ENCODE measurements at places on chromosomes 2 and 18. TPM values are rescaled to one million over a fixed set of nuclear protein-coding genes. Genes with fewer than 3 reads are reported as not detected.
A peak's percentile ranks its signal among the peaks of the same experiment; 100 is the strongest.

DNA sequence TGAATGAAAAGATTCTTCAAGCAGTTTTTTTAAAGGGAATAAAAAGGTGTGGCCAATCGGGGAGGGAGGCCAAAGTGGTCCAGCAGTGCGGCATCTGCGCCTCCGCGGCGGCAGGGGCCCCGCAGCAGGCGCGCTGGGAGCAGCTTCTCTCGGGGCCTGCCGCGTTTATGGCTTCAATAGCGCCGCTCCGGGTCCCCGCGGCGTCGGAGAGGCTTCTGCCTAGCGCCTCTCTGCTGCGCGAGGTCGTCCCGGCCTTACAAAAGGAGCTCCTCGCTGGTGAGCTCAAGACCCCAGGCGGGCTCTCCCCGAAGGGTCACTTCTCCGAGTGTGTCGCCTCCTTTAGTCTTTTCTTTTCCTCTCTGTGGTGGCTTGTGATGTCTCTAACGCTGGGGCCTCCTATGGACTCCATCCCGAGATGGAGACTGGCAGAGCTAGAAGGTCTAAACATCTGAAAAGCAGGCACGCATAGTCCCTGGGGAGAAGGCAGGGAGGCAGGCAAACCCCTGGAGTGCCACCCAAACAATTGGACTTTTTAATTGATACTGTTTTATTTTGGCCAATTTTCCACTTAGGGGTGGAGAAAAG is 67.1 kb downstream of the SUMO1 start:
- no peaks in the 10 kb centered on the region for H3K36me3 ChIP-seq
- H3K27ac ChIP-seq: no peak overlapping the region
- H3K4me3 ChIP-seq: peak overlapping the region; percentile 6
- no peak for DNase-seq
- H3K4me1 ChIP-seq: peaks cover 11% of the 10 kb centered on the region
- H3K27me3 ChIP-seq: no peaks in the 10 kb centered on the region

DNA sequence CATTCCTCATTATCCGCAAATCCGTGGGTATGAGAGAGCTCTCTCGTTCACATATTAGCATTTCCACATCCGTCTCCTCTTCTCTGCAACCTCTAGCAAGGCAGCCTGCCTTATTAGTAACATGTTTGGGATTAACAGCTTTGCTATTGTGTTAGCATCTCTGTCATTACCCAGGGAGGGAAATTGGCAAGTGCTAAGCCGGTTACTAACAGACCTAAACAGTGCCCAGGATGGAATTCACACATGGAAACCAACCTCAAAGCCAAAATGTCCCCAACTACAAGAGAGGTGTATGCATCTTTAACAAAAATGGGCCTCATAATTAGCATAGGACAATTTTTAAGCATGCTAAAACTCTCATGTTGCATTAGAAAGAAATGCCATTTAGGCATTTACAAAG is 309.0 kb upstream of the MEIS1 start:
- H3K27me3 ChIP-seq: peaks cover under 1% of the 10 kb centered on the region
- no peak overlapping the region for H3K27ac ChIP-seq
- no peaks in the 10 kb centered on the region for H3K4me1 ChIP-seq

DSEL gene
- total RNA-seq: 79.8 TPM

- H3K4me1 ChIP-seq: peaks cover 52% of the 10 kb centered on the region
- H3K27me3 ChIP-seq: peaks cover 2% of the 10 kb centered on the region
- no peak overlapping the region for H3K27ac ChIP-seq
- no peak overlapping the region for H3K4me3 ChIP-seq
Observed at GRCh38 chr2:190763901-190764514, 115.1 kb downstream of the NAB1 start.

GRCh38 chr18:10387399-10387798 is 67.0 kb upstream of the APCDD1 start:
- H3K36me3 ChIP-seq: no peaks in the 10 kb centered on the region
- H3K27ac ChIP-seq: no peak overlapping the region
- no peak overlapping the region for H3K4me3 ChIP-seq
- no peak for DNase-seq
- peaks cover 22% of the 10 kb centered on the region for H3K4me1 ChIP-seq

GRCh38 chr2:227785293-227785692 is 28.3 kb upstream of the CCL20 start:
- no peak overlapping the region for H3K27ac ChIP-seq
- peaks cover 7% of the 10 kb centered on the region for H3K4me1 ChIP-seq
- H3K4me3 ChIP-seq: no peak overlapping the region

HPCAL1 gene
- total RNA-seq: 61.5 TPM

STARD6 gene
- 0.37 TPM for total RNA-seq

POTEC gene
- total RNA-seq: not detected

RAB6C gene
- total RNA-seq: not detected

DSG1 gene
- total RNA-seq: not detected

RTP5 gene
- total RNA-seq: not detected

- peak overlapping the region; percentile 76 for H3K27ac ChIP-seq
- H3K4me3 ChIP-seq: no peak overlapping the region
- H3K4me1 ChIP-seq: peaks cover 89% of the 10 kb centered on the region
- H3K36me3 ChIP-seq: peaks cover 5% of the 10 kb centered on the region
Observed at GRCh38 chr2:9230051-9230802, 23.6 kb downstream of the ASAP2 start.

GRCh38 chr2:55001716-55002115 is 48.5 kb downstream of the RTN4 start:
- DNase-seq: no peak
- peaks cover 100% of the 10 kb centered on the region for H3K4me1 ChIP-seq
- H3K27me3 ChIP-seq: no peaks in the 10 kb centered on the region
- peaks cover 19% of the 10 kb centered on the region for H3K36me3 ChIP-seq
- peak overlapping the region; percentile 72 for H3K27ac ChIP-seq

DNA sequence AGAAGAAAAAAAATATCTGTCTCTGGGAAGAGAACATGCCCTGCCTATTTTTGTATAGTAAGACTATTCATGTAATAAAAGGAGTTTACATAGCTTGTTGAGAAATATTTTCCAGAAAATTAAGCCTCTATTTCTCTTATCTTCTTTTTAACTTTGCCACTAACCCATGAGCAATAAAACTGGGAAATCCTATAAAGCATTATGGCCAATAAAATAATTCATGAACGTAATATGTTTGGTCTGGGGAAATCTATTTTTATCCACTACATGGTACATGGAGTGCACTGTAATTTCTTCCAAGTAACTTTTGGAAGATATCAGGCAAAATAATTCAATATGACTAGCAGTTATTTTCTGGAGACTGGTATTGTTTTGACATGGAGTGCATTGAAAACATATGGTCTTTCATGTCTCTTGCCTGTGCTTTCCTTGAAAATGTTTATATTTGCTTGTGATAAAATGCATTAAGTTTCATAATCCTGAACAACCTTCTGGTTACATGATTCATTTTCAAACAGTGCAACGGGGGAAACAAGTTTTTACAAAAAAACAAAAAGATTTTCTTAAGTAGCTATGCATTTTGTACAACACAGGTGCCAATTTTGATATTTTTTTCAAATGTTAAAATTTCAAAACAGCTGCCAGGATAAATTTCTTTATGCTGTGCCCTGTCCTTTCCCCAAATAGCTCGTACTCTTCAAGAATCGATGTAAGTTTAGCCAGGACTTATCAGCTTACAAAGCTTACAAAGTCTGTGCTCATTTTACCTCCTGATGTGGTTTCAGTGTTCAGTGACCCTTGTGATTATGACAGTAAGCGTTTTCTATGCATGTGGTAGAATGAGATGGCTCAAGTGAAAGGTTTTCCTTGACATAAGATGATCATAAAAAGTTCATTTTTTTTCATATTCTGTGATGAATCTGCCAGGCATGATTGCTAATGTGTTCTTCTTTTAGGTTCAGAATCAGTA is 194.5 kb downstream of the UBE2E3 start:
- H3K27me3 ChIP-seq: no peaks in the 10 kb centered on the region
- no peaks in the 10 kb centered on the region for H3K36me3 ChIP-seq
- no peak overlapping the region for H3K4me3 ChIP-seq
- H3K4me1 ChIP-seq: peaks cover 24% of the 10 kb centered on the region
- no peak overlapping the region for H3K27ac ChIP-seq

DNA sequence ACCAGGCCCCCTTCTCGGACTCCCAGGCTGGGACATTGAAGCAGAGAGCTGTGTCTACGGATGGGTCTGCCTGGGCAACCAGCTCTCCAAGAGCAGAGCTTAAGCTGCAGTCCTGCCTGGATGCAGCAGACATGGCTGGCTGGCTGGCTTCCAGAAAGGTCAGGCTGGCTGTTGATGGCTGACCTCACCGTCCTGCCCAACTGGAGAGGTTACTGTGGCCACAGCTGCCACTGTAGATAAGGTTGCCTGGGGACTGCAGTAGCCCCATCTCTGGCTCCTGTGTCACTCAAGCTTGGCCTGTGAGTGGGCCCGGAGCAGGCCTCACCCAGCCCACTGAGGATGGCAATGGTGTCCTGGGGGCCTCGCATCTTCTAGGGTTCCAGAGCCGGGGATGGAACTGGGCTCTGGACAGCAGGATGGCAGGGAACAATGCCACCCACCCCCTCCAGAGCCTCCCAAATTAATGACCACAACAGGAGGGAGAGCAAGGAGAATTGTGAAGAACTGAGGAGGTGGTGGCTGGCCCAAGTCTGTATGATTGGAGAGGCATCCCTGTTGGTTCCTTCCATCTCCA is 37.0 kb upstream of the FOSL2 start:
- H3K4me1 ChIP-seq: peaks cover 35% of the 10 kb centered on the region
- H3K36me3 ChIP-seq: no peaks in the 10 kb centered on the region
- H3K27me3 ChIP-seq: peaks cover 2% of the 10 kb centered on the region
- H3K4me3 ChIP-seq: no peak overlapping the region
- no peak for DNase-seq
- H3K27ac ChIP-seq: peak overlapping the region; percentile 79

DNA sequence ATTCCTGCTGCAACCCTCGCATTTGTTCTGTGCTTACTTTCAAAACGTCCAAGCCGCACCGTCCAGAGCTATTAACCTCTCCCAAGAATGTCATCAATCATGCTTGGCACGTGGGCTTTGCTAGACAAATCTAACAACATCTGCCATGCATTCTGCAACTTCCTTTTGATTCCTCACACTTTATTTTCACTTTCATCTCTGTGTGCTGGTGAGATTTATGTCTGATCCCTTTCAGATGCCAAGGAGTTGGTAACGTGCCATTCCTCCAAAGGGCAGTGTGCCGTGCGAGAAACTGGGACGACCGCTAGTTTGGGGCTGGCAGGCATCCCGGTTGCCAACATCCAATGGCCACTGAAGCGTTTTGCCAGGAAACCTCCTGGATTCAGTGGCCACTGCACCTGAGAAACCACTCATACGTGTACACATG is 230.0 kb upstream of the PARD3B start:
- peaks cover 7% of the 10 kb centered on the region for H3K4me1 ChIP-seq
- peak overlapping the region; percentile 14 for H3K4me3 ChIP-seq
- H3K27ac ChIP-seq: no peak overlapping the region
- peaks cover 16% of the 10 kb centered on the region for H3K27me3 ChIP-seq
- no peak for DNase-seq

DNA sequence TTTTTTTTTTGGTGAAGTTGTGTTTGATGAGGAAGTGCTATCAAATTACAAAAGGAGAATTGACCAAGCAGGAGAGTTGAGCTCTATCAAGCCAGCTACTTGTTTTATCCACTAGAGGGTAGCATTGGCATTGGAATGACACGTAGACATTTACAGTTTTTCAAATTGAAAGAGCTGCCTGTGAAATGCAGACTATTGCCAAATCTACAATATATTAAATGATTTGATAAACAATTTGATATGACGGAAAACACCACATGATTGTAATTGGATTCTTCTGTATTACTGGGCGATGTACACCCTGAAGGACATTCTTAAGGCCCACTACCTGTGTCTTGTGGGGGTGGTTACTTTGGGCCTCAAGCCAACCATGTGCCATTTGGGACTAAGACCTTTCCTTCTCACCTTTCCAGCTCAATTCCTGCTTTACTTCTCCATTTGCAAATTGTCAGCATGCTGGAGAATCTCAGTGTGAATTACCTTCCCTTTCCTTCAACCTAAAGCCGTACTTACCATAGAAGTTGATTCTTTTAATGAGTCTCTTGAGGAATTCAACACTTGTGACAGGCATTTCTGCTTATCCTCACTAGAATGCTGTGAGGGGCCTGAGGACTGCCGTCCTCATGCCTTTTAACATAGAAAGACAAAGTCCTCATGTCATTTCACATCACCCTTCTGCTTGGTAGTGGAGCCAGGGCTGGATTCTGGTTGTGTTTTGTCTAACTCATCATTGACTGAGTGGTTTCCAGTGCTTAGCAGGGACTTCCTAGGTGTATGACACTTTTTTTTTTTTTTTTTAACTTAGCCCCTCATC is 134.8 kb upstream of the THUMPD2 start:
- peak overlapping the region; percentile 61 for H3K27ac ChIP-seq
- H3K36me3 ChIP-seq: peaks cover 13% of the 10 kb centered on the region
- peaks cover 50% of the 10 kb centered on the region for H3K4me1 ChIP-seq
- DNase-seq: peak; percentile 75
- no peaks in the 10 kb centered on the region for H3K27me3 ChIP-seq

- peaks cover 4% of the 10 kb centered on the region for H3K36me3 ChIP-seq
- H3K27me3 ChIP-seq: no peaks in the 10 kb centered on the region
- H3K4me1 ChIP-seq: no peaks in the 10 kb centered on the region
- H3K27ac ChIP-seq: no peak overlapping the region
- DNase-seq: no peak
Observed at GRCh38 chr18:33831424-33831823, 253.4 kb downstream of the ASXL3 start.

DNA sequence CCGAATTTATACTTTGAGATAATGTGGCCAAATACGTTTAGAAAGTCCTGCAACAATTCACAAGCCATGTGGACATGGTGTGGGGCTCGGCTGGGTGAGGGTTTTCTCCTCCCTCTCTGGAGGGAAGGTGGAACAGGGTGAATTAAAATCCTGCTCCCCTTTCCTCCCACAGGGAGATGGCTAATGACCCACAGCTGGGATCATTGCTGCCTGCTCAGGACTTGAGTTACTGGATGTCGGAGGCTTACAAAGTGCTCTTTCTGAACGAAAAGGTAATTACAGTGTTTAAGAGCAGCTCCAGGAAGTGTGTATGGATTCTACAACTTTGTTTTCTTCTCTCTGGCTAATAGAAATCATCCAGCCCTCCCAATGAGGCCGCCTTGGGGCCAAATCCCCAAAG is 97.9 kb upstream of the ALKAL2 start:
- no peak overlapping the region for H3K4me3 ChIP-seq
- no peak overlapping the region for H3K27ac ChIP-seq
- DNase-seq: no peak
- H3K4me1 ChIP-seq: no peaks in the 10 kb centered on the region
- H3K27me3 ChIP-seq: no peaks in the 10 kb centered on the region

Measured in HFFc6 (cell line).